ENCODE measurements at places on chromosomes 5 and 9.

GRCh38 chr9:86978922-86979474, 31.7 kb upstream of the GAS1 start:
- no peak for DNase-seq

DNA sequence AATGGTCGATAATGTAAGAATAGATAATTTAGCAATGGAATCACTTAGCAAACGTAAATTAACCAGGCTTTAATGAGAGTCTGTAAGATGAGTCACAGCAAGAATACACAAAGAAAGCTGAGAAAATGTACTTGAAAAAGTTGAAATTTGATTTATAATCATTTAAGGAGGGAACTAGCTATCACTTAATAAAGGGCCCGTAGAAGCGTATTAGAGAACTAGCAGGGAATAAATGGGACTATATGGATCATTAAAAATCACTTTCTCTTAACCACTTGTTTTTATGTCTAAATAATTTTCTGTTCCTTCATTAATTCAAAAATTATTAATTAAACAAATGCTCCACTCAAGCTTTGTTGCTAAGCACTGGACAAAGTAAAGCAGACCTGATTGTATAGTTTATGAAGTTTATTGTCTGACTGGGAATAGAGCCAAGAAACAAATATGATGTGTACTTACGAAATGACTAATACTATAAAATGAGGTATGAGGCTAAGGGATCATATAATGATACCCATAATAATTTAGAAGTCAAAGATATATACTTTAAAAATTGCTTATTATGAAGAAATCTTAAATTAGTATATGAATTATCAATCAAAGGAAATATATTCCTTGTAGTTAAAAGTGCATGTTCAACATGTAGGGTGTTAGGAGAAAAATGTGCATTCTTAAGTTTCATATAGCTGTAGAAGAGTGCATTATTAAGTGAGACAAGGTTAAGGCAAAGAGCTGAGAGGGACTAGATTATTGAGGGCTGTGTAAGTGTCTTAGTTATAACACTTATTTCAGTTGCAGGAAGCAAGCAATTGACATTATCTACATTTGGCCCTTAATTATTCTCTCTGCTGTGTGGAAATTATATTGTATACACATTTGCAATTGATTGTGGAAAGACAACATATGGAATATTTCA, 196.8 kb downstream of the PRDM9 start:
- no peak for DNase-seq

DNA sequence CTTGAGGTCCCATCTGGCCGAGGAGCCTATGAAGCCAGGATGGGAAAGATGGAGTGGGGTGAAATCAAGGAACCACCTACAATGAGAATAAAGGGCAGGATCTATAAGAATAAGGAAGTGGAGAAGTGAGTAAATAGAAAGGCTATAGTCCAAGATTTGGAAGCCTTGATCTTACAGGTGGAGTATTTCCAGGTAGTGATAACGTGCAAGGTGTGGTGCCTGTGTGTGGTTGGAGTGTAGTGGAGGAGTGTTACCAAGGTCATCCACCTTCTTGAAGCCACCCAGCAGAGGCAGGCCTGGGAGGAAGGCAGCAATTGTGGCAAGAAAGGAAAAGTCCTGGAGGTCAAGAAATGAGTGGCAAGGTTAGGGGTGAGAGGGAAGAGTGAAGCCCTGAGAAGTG, 72.9 kb downstream of the IQGAP2 start:
- no peak for DNase-seq

DNA sequence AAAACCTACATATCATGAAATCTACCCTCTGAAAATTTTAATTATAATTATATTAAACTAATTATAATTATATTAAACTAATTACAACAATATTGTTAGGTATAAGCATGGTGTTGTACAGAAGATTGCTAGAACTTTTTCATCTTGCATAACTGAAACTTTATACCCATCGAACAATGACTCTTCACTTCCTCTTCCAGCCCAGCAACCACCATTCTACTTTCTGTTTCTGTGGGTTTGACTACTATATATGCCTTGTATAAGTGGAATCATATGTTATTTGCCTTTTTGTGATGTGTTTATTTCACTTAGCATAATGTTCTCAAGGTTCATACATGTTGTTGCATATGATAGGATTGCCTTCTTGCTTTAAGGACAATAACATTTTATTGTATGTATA, 274.2 kb upstream of the CCNH start:
- no peak for DNase-seq

- no peak for DNase-seq
Observed at GRCh38 chr9:121838746-121839669, 187.6 kb downstream of the DAB2IP start.

DNA sequence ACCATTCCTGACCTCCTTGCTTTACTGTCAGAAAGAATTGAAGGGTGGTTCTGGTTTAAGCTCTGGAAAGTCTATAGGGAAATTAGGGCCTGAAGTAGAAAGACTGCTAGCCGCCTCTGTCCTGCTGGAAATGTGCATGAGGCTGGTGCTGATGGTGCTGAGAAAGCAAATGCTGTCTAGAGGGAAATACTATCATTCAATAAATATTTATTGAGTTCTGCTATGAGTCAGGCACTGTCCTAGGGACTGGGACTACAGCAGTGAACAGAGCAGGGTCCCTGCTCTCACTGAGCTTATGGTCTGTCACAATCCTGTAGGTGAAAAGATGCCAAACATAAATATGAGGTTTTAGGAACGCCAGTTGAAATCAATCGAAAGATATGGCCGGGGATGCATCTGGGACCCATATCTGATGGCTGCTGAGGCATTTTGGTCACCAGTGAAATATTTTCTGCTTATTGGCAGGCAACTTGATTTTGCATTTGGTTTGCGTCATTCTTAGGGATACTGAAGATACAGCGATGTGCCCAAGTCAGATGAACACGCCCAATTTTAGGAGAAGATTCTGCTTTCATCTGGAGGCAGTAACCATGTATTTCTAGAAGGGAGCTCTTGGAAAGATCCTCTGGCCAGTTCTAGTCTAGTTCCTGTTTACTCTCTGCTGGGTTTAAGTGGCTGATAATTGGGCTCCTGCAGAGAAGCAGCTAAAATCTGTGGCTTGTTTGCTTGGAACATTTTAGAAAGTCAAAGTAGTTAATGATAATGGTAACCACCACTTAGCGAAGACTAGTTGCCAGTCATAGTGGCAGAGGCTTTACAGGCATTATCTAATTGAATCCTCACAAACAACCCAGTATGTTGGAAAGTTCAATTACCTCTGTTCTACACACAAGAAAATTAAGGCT, 73.3 kb downstream of the INSYN2B start:
- DNase-seq, result no peak

Measured in thymus (tissue), 14 donors.